ENCODE measurements at places on chromosomes 1 and 21.

DNA sequence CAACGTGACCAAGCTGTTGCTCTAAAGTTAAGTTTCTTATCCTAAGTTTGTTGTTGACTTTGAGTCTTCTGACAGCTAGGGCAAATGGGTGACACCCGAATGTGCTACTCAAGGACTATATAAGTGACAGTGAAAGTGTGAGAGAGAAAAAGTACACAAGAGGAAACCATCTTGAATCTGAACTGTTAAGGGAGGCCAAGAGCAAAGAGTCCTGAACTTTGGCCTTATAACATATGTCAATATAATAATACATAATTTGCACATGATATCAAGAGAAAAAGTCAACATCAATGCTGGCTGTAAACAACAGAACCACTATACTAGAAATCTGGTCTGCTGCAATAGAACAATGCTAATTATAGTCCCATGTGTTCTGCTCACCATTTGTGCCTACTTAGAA is 29.5 kb downstream of the SYNJ1 start:
- DNase-seq: no peak

- no peak for DNase-seq
These were observed 29.6 kb downstream of the TMEM63A start for GRCh38 chr1:225852413-225853124.

GRCh38 chr1:33997127-33998036 is 133.5 kb downstream of the HMGB4 start:
- no peak for DNase-seq

GRCh38 chr1:196960854-196961253 is 16.5 kb upstream of the CFHR5 start:
- no peak for DNase-seq

GRCh38 chr1:67339623-67340343 is 32.1 kb downstream of the IL12RB2 start:
- no peak for DNase-seq

- DNase-seq: no peak
These were observed 3.4 kb downstream of the HMGN1 start for GRCh38 chr21:39345440-39345839.

- DNase-seq: no peak
These were observed 849.8 kb downstream of the USP25 start for GRCh38 chr21:16579538-16579937.

- DNase-seq: no peak
These were observed 470.5 kb downstream of the LTN1 start for GRCh38 chr21:28522014-28522799.

DNA sequence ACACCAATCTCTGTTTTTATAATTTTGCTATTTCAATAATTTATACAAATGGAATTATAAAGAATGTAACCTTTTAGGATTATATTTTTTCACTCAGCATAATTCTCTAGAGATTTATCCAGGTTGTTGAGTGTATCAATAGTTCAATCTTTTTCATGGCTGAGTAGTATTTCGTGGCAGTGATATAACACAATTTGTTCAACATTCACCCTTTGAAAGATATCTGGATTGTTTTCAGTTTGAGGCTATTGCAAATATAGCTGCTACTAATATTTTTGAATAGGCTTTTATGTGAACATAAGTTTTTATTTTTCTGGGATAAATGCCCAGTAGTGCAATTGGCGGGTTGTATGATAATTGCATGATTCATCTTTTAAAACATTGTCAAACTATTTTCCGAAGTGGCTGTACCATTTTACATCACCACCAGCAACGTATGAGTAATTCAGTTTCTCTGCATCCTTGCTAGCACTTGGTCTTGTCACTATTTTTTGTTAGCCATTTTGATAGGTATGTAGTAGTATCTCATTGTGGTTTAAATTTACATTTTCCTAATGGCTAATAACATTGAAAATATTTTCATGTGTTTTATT is 55.6 kb upstream of the ABCD3 start:
- no peak for DNase-seq

GRCh38 chr21:43849532-43850299 is 15.3 kb upstream of the AGPAT3 start:
- DNase-seq: no peak
